ENCODE measurements at places on chromosomes 2 and 18.
A peak's percentile ranks its signal among the peaks of the same experiment; 100 is the strongest.

DNA sequence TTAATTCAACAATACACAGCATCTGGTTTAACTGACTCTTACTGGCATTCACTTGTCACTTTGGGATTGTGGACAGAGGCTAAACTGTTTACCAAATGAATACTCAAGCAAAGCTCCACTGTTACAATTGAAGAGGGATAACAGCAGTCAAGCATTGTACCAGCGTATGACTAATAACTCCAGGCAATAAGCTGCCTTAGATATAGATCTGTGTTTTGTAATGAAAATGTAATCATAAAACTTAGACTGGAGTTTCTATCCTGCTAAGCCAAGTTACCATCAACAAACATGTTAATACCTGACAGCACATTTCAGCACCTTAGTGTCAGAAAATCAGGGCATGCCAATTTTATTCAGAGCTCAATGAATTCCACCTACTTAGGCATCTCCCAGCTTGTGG is 889.5 kb downstream of the EPHA4 start:
- DNase-seq: no peak

GRCh38 chr18:79367989-79368388 is 27.7 kb upstream of the NFATC1 start:
- DNase-seq: no peak

DNA sequence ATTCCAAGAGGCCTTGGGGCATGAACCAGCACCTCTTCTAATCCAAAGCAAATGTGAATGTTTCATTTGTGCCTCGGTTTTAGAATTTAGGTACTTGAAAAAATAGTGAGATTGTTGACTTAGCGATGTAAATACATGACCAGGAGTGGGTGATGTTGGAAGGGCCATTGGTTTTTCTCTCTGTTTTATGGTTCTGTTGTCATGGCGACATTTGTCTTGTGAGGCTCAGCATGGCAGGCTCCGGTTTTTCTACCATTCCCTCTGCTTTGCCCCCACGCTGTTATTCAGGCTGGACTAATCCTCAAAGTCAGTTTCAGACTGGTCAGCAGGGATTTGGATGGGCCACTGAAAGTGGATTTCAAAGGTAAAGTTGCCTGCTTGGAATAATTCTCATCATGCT is 255.4 kb downstream of the ALPK2 start:
- DNase-seq: no peak

GRCh38 chr2:3738454-3738853 is 35.1 kb downstream of the DCDC2C start:
- DNase-seq: peak; percentile 67

DNA sequence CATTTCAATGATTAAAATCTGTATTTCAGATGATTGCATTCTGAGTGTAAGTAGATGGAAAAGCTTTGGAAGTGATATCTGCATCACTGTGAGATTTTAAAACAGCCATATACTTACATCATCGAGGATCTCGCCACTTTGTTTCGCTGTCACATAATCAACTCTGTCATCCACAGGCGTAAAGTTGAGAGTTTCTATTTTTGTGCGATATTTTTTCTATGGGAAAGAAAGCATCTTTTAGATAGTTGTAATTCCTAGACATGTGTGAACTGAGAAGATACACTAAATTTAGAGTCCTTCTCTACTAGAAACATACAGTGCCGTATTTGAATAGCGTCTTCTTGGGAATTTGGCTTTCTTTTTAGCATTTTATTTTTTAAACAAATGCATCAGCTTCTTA is 158.8 kb downstream of the RIF1 start:
- no peak for DNase-seq

GRCh38 chr2:231394211-231395141 is 1.0 kb upstream of the B3GNT7 start:
- DNase-seq: no peak

- no peak for DNase-seq
These were observed 35.8 kb downstream of the CNGA3 start for GRCh38 chr2:98382086-98382485.

- peak; percentile 51 for DNase-seq
These were observed 33.1 kb upstream of the ZNF532 start for GRCh38 chr18:58831606-58832005.

DNA sequence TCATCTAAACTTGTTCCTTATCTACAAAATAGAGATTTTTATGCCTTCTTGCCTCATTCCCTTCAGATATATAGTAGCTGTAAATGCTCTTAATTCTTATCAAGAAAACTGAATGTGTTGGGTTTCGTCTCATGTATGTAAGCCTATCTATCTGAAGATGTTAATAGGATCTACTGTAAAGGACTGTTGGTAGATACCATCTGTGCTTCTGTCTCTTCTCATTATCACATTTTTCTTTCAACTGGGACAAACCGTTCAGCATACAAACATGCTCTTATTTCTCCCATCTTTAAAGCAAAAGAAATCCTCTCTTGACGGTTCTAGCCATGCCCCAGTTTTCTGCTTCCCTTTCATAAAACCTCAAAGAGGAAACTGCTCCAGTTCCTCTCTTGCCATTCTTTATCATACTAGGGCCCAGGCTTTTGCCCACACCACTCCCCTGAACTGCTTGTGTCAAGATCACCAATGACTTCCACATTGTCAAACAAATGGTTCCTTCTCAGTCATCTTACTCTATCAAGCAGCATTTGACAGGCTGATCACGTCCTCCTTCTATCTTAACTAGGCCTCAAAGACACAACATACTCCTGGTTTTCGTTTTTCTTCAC is 88.7 kb downstream of the ARHGEF33 start:
- DNase-seq: no peak

GRCh38 chr18:22946846-22947245 is 13.7 kb downstream of the RBBP8 start:
- peak; percentile 39 for DNase-seq

DNA sequence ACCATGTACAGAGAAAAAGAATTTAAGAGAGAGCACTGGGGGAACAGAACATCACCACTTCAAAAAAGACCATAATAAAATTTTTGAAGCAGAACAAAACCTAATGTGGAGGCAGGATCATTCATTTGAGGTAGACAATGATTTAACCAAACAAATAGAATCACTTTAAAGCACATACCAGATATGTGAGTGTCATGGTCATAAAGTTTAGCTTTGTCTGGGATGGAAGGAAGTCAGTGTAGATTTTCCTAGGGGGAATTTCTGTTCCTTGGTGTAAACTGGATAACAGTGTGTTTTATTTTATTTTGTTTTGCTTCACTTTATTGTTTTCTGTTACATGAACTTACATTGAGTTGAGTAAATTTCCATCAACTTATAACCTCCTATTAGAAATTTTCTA is 120.8 kb downstream of the CRIM1 start:
- DNase-seq: no peak

GRCh38 chr2:94872676-94873361 is 1.6 kb downstream of the TEKT4 start:
- DNase-seq: no peak

DNA sequence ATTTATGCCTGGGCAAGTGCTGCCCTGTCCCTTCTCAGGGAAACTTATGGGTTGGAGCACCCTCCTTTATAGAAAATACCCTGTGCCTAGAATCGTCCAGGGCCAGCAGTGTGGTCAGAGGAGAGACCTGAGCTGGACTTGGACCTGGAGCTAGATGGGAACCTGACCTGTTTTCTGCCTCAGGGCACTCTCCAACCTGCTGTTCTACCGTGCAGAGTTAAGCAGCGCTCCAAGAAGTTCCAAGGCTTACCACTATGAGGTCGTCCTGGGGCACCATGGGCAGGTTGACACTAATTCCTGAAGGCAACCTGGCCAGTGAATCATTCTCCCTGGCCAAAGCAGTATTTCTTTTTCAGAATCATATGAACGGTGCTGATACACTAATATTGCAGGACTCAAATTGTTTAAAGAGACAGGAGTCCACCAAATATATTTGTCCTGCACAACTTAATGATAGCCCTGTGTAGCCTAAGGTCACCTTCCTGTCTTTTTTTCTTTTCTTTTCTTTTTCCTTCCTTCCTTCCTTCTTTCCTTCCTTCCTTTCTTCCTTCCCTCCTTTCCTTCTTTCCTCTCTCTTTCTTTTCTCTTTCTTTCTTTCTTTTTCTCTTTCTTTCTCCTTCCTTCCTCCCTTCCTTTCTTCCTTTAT is 455.4 kb upstream of the HNMT start:
- DNase-seq: no peak

- DNase-seq: no peak
These were observed 471.7 kb upstream of the CDH20 start for GRCh38 chr18:60861575-60861974.

- no peak for DNase-seq
These were observed 3.0 kb downstream of the SLC35F6 start for GRCh38 chr2:26767129-26767528.

DNA sequence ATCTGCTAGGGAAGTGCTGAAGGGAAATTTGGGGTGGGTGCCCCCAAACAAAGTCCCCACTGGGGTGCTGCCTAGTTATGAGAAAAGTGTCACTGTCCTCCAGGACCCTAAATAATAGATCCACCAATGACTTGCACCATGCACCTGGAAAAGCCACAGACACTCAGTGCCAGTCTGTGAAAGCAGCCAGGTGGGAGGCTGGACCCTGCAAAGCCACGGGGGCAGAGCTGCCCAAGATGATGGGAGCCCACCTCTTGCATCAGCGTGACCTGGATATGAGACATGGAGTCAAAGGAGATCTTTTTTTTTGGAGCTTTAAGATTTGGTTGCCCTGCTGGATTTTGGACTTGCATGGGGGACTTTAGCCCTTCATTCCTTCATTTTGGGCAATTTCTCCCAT is 431.6 kb downstream of the ERBB4 start:
- DNase-seq: no peak

DNA sequence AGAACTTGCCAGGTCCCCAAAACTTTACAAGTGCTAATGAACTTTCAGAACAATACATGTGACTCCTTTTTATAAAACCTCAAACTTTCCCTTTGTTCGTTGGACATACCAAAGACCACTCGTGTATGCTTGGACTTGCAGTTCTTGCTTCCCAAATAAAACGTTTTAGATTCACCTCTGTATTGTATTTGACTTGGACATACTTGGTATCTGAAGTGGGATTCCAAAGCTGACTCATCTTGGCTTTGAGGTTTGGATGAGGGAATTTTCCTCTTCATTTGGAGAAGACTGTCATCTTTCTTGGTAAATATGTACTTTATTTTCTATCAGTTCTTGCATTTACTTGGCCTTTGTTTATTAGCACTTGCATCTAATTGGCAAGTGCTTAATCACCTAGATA is 8.0 kb upstream of the CYB5A start:
- DNase-seq: no peak

- DNase-seq: peak; percentile 71
These were observed 8.6 kb upstream of the INPP5D start for GRCh38 chr2:233051241-233052149.

GRCh38 chr2:46188041-46188716 is 109.0 kb upstream of the EPAS1 start:
- DNase-seq: no peak

DNA sequence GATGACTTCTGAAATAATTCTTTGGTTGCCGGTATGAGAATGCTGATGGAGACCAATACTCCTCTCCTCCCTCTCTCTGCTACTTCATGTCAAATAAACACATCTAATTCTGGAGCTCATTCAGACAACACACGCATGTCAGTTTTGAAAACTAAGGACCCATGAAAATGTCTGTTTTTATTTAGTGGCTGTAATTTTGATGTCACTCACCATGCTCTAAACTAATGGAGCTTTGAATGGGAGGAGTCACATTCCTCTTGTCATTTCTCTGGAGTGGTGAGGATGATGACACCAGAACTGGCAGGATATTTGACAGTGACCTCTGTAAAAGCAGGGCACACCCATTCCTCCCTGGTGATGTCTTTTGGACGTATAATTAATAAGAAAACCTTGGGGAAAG is 163.0 kb downstream of the PHLPP1 start:
- peak; percentile 46 for DNase-seq

DNA sequence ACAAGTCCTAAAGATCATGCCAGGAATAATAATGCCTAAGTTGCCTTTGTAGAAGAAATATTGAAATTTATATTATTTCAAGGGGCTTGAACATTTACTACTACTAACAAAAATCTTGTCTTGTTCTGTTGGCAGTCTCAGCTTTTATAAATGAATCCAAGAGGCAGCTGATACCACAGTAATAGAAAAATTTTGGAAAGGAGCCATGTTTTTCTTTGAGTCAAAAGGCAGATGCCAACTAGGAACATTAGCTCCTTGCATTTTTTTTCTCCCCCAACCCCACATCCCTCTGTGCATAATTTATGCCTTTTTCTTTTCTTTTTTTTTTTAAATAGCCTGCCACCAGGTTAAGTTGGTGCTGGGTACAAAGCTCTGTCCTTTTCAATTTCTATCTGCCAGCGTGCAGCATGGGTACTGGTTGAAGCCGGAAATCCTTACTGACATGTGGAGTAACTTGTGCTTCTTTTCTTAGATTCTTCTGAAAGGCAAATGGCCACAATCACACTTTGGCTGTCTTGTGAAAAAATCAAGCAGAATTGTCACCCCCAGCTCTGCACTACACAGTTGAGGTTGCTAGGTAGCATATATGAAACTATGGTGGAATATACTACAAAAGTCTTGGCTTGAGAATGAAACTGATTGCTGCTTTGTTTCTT is 98.8 kb downstream of the RHBDD1 start:
- DNase-seq: no peak

- DNase-seq: no peak
These were observed 3.7 kb upstream of the ALPK2 start for GRCh38 chr18:58632552-58632951.

DNA sequence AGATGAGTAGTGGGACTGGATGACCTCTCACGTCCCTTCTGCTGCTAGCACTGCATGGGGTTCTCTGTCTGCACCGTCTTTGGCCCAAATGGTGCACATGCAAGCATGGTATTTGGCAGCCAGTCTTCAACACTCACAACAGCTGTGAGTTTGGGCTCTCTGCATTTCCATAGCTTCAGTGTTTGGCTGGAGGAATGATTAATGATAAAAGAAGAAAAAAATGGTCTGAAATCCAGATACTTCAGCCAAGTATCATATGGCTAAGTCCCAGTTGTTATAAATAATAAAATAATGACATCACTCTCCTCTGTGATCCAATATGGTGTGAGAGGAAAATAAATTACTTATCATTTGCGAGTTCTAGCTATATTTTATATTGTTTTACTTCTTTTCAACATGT is 173.3 kb downstream of the DCDC2C start:
- no peak for DNase-seq

DNA sequence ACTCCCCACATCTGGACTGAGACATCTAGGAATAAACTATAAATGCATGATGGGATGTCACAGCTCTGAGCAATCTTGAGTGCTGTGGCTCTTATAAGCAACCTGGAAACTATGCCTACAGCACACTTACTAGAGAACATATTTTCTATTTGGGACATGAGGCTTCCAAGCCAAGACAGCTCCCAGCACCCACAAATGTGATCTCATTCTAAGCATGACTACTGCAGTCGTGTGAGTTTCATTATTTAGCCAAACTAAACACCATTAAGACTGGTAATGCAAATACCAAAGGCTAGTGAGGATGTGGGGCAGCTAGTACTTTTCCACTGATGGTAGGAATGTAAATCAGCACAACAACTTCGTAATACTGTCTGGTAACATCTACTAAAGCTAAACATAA is 72.5 kb downstream of the RTTN start:
- peak; percentile 67 for DNase-seq
